ENCODE measurements at places on chromosomes 2 and 18.

- no peak for DNase-seq
Measured at GRCh38 chr18:38406607-38407006, 841.0 kb upstream of the CELF4 start.

- DNase-seq: no peak
Measured at GRCh38 chr2:77013953-77014352, 508.2 kb downstream of the LRRTM4 start.

GRCh38 chr2:152635635-152636298 lies 81.5 kb downstream of the PRPF40A start:
- DNase-seq: peak; percentile 74

- no peak for DNase-seq
Measured at GRCh38 chr18:12009581-12010140, 28.4 kb downstream of the IMPA2 start.

DNA sequence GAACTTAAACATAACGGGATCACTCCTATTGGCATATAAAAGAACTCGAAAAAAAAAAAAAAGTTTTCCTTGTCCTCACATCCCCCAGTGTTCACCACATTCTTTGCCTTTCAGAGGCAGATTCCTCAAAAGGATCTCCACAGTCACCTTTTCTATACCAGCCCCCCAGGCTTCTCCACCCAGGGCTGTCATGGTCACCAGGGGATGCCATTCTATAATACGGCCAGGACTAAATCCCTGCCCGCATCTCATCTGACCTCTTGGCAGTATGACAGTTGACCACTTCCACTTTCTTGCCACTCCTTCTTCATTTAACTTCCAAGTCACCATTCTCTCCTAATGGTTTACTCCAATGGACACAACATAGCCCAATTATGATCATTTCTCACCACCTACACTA lies 29.3 kb downstream of the SOS1 start:
- no peak for DNase-seq

- DNase-seq: no peak
Measured at GRCh38 chr2:136517716-136518115, 247.6 kb upstream of the THSD7B start.

GRCh38 chr2:151670346-151670745 lies 63.9 kb downstream of the NEB start:
- no peak for DNase-seq

DNA sequence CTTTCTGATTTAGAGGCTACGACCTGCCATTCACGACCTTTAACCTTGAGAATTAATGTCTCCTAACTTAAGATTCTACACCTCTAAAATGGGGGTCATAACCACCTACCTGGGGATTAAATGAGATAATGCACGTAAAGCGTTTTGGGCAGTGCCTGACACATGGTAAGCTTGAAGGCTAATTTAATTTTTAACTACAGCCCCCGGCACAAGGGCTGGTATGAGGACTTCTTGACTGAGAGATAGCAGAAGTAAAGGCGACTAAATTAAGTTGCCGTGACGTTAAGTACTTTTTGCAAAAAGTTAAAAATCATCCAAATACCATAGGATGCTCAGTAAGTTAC lies 549 bp downstream of the MRPL35 start:
- DNase-seq: no peak

- DNase-seq: no peak
Measured at GRCh38 chr18:13359210-13359609, 140.7 kb downstream of the LDLRAD4 start.

DNA sequence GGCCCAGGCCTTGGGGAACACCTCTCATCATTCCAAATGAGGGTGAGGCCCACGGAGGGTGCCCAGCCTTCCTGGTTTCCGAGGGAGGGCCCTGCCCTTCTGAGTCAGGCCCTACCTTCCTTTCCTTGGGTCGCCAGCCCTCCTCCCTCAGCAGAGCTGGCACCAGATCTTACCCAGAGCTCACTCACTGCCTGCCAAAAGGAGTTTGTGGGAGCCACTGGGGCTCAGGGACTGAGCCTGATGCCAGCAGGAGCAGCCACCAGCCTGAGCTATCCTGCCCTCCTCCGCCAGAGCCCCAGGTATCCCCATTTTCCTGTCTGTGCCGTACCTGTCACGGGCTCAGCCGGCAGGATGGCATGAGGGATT lies 64.1 kb downstream of the NRP2 start:
- no peak for DNase-seq

DNA sequence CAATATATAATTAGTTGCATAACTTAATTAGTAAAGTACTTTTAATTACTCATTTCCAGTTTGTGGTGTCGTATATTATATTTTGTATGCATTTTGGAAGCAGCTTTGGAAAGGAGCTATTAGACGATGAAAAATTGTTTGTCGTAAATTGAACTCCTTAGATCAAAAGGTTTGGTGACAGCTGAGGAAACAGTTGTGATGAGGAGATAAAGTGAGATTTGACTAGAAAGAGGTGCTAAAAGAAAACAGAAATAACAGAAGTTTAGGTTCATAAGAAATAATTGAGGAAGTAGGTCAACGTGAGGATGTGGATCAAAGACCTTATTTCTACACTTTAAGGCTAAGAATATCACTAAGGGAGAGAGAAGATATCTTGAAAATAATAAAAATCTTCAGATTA lies 141.9 kb upstream of the NETO1 start:
- no peak for DNase-seq

DNA sequence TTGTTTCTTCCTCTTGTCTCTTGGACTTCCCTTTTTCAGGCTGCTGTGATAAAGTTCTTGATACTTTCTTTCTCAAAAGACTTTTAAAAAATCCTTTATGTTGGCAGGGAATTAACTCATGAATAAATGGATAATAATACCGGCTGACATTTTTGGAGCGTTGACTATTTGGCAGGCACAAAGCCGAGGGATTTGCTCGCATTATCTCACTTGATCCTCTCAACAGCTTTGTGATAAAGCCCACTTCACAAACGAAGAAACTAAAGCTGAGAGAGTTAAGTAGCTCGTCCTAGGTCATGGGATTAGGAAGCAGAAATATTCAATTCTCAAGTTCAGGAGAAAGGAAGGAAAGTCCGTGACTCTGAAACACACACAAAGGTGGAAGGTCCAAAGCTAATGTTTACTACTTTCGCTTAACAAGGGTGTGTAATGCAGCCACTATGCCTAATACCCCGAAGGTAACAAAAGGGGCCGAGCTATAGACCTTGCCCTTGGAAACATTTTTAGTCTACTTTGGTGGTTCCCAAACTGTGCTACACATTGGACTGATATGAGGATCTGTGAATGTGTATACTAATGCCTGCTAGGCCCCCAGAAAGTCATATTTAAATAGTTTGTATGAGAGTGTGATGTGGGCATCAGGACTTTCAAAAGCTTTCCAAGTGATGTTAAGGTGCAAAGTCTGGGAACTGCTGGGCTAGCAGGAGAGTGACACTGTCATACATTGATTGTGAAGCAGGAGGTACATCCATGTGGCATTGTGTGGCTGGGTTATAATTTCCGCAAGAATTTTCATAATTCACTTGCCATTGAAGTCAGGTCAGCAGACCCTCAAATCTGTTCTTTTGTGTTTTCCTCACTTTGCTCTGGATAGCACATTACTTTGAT lies 508.4 kb downstream of the PLCL1 start:
- DNase-seq: no peak

DNA sequence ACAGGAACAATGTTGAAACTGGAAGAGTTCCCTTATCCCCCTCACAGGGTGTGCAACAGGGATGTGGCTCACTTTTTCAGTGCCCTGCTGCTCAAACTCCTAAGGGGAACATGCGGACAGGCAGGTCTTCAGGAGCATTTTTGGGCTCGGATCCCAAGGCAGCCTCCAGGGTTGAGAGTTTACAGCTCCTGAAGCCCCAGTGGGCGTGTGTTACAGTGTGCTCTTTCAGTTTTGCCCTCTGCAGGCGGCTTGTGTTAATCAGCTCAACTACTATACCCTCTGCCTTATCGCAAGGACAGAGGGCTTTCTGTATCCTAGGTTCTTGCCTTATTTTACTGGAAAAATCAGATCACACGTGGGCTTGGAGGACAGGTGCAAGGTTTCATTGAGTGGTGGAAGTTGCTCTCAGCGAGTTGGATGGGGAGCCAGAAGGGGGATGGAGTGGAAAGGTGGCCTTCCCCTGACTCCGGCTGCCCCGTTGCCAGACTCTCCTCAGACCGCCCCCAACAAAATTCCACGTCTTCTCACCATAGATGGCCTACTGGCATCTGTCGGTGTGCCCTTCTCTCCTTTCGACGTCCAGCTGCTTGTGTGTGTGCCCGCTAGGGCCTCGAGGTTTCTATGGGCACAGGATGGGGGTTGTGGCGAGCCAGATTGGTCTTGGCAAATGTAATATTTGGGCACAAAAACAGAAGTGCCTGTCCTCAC lies 541.9 kb downstream of the TMX3 start:
- no peak for DNase-seq

- no peak for DNase-seq
Measured at GRCh38 chr2:157808421-157808820, 67.7 kb downstream of the ACVR1 start.

- DNase-seq: no peak
Measured at GRCh38 chr2:41920812-41921211, 127.0 kb upstream of the PKDCC start.

GRCh38 chr2:106012001-106012590 lies 182.0 kb downstream of the UXS1 start:
- no peak for DNase-seq

DNA sequence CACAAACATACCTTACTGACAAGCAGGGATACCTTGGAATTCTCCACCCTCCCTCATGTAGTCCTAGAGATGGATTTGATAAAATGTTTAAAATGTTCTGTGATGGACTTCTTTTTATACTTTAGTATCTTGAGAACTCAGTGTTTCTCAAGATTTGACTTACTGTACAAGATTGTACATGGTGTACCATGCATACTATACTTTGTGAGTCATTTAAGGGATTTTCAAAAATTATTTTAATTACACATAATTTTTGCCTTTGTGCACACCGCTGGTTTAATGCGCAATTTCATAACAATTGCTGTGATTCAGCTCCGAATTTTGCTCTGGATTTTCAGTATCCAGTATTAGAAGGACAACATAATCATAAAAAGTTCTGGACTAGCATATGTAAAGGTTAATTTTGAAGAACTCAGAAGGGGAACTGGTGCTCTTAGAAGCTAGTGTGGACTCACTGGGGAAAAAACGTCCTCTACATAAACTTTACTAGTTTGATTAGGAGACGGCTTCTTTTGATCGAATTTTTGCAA lies 78.6 kb upstream of the ACSL3 start:
- no peak for DNase-seq

GRCh38 chr2:16138811-16139662 lies 198.7 kb downstream of the MYCN start:
- no peak for DNase-seq

DNA sequence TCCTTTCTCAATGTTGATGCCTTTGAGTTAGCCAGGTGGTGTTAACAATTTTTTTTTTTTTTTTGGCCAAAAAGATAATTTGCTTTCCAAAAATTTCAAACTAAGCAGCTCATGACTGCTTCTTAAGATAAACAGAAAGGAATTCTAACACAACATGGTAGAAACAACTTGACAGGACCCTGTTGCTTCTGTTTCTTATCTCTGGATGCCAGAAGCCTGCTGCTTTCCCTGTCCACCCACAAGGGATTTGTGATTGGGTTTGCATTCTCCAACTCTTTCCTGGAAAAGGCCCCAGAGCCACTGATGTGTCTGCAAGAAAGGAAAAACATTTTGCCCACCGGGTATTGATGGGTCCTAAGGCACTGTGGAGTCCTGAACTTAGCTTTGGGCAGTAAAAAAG lies 217.2 kb upstream of the PKDCC start:
- DNase-seq: no peak

DNA sequence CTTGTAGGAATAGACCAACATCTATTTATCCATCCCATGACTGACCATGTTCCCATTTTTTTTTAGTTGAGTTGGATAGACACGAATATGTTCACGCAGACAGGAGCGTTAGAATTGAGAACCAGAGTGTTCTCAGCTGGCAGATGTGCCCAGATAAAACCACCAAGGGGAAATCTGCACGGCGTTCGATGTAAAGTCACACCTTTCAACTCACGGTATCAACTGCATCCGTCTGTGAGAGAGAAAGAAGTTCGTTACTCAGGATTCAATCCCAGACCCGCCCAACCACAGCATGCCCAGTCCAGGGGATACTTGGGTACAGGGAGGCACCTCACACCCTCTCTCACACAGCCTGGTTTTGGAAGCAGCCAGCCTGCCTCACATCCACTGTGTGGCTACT lies 26.1 kb downstream of the MAL start:
- no peak for DNase-seq

GRCh38 chr2:172821370-172822338 lies 86.0 kb downstream of the RAPGEF4 start:
- no peak for DNase-seq

DNA sequence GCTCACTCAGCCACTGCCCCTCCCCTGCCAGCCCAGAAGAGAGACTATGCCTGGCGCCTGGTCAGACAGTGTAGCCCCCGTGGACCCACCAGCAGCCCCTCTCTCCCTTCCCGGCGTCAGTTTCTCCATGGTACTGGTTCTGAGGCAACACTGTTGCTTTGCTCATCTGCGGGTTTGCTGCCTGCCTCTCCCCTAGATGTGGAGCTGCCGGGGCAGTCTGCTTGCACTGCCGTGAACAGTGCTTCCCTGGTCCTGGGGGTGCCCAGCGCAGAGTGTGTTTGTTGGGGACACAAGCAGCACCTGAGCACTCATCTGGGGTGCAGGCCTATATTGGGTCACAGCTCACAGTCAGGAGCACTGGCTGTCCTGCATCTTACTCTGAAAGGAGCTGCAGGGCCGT lies 309.9 kb downstream of the NDUFA10 start:
- no peak for DNase-seq

DNA sequence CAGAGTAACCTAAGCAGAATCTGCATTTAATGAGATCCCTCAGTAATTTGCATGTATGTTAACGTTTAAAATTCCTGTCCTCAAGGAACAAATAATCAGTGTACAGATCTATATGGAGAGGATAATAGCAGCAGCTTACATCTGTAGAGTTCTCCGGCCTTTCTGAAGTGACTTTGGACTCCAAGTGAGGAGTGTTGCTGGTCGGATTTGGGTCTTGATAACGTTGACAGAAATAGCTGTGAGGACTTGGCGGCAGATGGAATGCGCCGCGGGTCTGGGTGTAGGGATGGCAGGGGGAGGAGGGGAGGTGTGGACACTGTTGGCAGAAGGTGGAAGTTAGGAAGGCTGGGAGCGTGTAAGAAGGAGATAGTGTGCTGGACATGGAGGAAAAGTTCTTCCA lies 170.9 kb upstream of the GATA6 start:
- no peak for DNase-seq

DNA sequence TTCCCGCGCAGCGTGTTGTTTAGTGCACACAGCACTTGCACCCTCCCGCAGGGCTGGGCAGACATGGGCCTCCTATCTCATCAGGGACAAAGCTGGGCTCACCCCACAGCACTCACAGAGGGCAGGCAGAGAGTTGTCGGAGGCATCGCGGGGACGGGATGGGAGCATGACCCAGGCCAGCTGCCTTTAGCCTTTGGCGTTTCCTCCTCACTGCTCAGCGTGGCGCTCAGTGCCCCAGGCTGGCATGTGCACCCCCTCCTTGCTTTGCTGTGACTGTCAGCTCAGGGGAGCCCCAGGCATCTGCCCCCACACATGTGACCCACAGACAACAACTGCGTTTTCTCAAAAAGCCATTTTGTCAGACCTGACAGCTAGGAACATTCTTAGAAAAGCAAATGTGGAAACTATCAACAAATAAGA lies 101.1 kb downstream of the RNF144A start:
- DNase-seq: no peak

- no peak for DNase-seq
Measured at GRCh38 chr2:144595686-144596072, 75.8 kb upstream of the ZEB2 start.

All from stimulated activated naive CD8-positive, alpha-beta T cell treated with anti-CD3 and anti-CD28 coated beads, Interleukin-15, Interleukin-2, amounts not matched to agents 100 U/mL and 50 U/mL, for 24 hours (primary cell).